NCI-H1417 treated with DMSO at 0.1 percent for 48 hours (cell line): ENCODE measurements at places on chromosomes 5 and 9.

- no peak for DNase-seq
Observed at GRCh38 chr9:129676287-129676686, 10.8 kb downstream of the PRRX2 start.

- no peak for DNase-seq
Observed at GRCh38 chr5:91443023-91443422, 59.9 kb upstream of the ARRDC3 start.

DNA sequence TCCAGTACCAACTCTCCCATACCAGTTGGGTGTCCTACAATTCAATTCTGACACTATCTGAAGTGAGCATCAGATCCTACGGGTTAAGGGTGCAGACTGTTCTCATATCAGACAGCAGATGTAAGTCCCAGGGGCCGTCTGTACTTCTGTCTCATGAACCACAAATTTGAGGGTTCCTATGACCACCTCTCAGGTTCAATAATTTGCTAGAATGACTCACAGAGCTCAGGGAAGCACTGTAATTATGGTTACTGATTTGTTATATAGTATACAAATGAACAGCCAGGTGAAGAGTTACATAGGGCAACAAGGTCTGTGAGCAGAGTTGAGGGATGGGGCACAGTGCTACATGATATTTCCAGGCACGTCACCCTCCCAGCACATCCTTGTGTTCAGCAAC is 499.1 kb downstream of the DMAC1 start:
- DNase-seq, result no peak

GRCh38 chr9:18707489-18708205 is 233.7 kb downstream of the ADAMTSL1 start:
- DNase-seq, result no peak

- DNase-seq, result no peak
Observed at GRCh38 chr9:132588098-132588497, 5.7 kb downstream of the BARHL1 start.

DNA sequence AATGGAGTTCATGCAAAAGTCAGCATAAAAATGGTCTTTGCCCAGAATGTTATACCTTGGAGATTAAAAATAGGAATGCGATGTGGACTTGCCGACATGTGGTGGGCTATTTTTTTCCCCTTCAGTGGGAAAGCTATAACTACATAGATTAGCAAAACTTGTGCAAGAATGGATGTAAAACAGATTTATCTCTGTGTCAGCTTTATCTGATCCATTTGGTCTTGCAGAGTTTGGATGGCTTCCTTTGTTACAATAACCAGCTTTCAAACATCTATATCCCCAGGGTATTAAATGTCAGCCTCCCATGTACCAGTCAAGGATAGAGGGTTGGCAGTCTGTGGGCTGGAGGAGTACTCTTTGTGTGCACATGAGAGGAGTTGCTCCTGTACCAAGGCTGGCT is 284.9 kb downstream of the TMEM38B start:
- no peak for DNase-seq

GRCh38 chr5:88925692-88926490 is 42.9 kb upstream of the MEF2C start:
- no peak for DNase-seq

GRCh38 chr9:121299467-121300282 is 31.7 kb downstream of the GSN start:
- no peak for DNase-seq

DNA sequence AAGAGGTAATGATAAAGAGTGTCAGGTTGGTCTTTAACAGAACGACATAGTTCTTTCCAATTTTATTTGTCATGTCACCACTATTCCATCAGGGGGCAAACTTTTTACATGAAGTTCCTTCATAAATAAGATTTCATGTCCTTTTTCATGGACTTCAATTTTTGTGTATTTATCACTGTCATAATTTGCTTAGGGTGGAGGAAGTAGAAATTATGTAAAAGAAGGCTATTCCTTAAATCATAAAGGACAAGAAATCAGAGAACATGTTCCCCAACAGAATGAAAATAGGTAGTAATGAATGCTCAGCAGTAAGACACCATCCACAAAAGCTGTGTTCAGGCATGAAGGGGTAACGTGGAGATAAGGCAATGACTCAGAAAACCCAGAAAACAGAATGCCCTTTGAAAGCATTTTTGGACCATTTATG is 72.7 kb downstream of the ZFAND5 start:
- DNase-seq, result no peak

DNA sequence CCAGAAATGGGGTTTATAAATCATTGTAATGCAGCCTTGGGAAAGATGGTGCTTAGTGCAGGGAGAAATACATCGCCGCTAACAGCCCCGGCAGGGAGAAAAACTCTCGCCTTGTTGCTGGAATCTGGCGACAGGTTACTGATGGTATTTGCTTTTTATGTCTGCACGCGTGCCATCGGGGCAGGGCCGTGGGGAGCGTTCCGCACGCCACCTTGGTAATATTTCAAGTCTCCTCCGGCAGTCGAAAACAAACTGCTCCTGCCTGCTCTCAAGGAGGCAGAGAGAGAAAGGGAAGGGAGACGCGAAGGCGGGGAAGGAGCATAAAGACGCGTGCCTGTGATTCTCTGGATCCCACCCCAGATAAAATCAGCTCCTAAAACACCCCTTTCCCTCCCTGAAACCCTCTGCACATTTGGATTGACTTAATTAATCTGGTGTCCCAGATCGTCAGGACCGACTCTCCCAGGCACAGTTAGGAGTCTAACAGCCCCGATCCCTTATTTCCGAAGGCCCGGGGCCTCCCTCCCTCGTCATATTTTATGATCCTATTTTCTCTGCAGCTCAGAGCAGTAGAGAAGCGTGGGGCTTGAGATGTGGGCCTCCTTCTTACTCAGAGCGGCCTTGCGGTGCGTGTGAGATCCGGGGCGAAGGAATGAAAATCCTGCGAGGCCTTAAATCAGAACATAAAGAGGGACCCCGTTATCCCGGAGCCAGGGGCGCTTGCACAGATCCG is 47.7 kb downstream of the CFAP77 start:
- DNase-seq, result no peak

DNA sequence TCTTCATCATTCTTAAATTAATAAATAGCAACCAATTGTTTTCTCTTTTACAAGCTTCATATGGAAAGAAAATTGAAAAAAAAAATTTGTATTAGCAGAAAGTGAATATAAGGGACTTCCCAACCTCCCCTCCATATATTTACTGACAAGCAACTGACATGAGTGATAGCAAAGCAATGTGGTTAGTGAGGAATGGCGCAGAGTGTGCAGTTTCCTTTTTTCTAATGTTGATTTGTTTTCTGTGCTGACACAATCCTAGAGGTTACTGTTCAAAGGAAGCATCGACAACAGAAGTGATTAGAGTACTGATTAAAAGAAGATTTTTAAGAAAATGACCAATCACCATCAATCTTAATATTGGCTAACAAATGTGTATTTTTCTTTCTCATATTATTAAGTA is 1.7 kb upstream of the PTGER4 start:
- DNase-seq, result no peak

DNA sequence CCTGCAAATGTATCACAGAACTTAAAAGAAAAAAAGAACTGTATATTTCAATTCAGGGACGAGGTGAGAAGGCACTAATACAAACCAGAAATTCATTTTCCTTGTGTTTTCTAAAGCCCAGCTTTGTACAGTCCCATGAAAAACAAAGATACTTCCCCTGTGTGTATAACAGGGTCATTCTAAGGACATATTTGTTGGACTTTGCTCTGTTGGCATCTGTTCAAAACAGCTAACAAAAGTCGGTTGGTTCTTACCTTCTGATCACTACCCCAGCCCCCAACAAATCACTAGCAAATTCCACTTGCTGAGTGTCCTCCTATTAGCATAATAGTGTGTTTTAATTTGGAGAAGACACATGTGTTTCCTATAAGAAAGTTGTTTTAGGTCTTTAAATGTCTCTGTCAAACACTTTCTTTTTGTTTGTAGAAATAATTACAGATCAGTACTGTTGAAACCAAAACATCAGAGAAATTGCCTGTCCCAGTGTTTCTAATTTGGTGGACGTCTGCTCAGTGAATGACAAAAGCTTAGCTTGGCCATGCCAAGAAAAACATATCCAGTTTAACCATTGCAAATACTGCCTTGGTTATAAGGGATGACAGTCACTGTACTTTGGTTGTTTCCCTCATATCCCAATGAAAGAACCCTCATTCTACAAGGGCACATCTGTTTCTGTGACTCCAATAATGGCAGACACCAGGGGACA is 480.5 kb downstream of the EBF1 start:
- no peak for DNase-seq

DNA sequence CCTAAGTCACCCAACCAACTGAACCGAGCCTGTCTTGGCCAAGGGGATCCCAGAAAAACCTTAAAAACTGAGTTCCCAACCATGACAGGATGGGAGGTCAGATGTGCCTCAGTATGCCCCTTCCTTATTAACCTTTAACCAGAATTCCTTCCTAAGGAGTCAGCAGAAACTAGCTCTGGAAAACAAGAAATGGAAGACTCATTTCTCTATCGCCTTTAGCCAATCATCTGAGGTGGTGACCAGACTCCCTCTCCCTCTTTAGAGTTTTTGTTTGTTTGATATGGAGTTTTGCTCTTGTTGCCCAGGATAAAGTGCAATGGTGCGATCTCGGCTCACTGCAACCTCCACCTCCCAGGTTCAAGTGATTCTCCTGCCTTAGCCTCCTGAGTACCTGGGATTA is 37.5 kb downstream of the SLC28A3 start:
- no peak for DNase-seq

DNA sequence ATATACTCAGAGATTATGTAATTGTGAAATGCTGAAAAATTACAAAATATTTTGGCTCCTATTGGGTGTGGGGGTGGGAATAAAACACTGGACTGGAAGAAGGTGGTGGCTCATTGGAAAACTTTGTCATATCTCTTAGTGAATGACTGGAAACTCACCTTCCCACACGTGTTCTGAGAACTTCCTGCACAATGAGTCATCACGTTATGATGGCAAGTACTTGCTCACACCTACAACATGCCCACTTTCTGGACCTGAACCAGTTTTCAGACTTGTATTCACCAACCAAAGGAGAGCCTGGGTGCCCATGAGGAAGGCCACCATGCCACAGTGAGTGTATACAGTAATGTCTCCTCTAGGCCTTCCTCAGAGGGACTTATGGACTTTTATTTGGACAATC is 294.8 kb downstream of the ASTN2 start:
- no peak for DNase-seq

GRCh38 chr9:134634667-134635230 is 6.9 kb upstream of the COL5A1 start:
- DNase-seq, result no peak

DNA sequence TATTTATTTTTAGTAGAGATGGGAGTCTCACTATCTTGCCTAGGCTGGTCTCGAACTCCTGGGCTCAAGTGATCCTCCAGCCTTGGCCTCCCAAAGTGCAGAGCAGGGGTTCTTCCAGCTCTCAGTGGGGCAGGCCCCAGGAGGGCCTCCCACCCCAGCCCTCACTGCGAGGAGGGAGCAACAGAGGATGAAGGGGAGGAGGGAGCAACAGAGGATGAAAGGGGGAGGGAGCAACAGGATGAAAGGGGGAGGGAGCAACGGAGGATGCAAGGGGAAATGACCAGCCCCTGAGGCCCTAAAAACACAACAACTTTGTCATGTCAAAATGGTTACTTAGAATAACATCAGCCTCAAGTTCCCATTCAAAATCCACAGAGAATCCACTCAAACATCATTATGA is 10.0 kb downstream of the TRIM14 start:
- no peak for DNase-seq

DNA sequence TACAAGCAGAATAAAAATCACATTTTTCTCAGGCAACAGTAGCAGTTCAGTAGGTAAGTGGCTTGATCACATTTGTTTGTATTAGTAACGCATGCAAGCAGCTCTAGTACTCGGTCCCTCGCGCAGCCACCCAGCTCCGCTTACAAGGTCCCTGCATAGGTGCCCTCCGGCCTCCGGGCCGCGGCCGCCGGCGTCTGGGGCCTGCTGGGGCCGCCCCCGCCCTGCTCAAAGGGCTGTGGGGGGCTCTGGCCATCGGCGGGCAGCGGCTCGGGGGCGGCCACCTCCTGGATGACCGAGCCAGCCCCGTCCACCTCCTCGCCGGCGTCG is 50.2 kb upstream of the UBAC1 start:
- DNase-seq, result no peak

DNA sequence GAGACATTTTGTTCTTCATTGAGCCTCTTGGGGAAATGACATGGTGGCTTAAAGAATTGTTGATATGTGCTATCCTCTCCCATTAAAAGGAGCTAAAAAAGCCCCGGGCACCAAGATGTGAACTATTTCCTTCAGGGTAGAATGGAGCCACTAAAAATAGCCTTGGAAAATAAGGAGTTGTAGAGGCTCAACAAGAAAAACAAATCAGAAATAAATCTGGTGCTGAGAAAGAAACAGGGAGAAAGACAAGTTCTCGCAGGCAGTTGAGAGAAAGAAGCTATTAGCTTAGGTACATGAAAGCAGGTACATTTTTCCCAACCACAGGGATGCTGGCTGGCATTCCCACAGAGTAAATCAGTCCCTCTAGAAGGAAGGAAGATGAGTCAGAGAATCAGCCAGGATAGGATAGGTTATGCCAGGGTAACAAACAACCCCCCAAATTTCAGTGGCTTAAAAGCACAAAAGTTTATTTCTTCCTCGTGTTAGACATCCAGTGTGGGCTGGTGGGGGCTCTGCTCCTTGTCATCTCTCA is 134.6 kb upstream of the ADRA1B start:
- DNase-seq, result no peak

GRCh38 chr9:130364619-130365322 is 80.0 kb upstream of the ASS1 start:
- DNase-seq, result no peak

DNA sequence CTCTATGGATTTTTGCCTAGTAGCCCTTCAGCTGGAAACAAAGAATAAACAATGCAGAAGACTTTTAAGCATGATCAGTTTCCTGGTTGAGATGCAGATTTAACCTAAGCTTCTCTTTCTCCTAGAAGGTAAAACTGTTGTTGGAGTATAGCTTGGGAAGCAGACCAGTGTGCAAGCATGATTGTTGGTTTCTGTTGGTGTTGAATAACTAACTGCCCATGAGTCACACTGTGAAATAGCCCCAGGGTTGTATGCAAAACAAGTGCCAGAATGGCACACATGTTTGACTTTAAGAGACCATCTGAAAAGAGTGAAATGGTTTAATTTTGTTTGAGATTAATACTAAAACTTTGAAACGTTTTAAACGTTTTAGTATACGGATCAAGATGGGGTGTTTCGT is 227.1 kb downstream of the ARHGEF28 start:
- no peak for DNase-seq

- no peak for DNase-seq
Observed at GRCh38 chr9:18480662-18481093, 6.7 kb downstream of the ADAMTSL1 start.

- no peak for DNase-seq
Observed at GRCh38 chr5:2983583-2984300, 232.3 kb upstream of the IRX2 start.

DNA sequence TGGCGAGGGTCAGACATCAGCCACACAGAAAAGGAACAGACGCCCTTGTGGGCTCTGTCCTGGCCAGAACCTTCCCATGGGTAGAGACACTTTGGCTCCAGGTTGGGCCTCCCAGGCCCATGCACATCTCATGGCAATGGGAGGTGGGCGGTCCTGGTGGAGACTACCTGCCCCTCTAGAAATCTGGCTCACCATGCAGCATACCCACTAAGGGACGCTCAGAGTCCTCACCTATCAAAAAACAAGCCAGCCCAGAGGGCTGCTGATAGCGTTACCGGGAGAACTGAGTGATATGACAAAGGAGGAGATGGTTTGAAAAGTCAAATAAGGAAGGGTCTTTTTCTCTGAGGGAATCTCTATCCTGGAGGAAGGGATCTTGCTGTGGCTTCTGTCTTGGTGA is 62.1 kb downstream of the C5orf15 start:
- DNase-seq, result no peak
